ENCODE measurements at places on chromosomes 7 and 10.

DNA sequence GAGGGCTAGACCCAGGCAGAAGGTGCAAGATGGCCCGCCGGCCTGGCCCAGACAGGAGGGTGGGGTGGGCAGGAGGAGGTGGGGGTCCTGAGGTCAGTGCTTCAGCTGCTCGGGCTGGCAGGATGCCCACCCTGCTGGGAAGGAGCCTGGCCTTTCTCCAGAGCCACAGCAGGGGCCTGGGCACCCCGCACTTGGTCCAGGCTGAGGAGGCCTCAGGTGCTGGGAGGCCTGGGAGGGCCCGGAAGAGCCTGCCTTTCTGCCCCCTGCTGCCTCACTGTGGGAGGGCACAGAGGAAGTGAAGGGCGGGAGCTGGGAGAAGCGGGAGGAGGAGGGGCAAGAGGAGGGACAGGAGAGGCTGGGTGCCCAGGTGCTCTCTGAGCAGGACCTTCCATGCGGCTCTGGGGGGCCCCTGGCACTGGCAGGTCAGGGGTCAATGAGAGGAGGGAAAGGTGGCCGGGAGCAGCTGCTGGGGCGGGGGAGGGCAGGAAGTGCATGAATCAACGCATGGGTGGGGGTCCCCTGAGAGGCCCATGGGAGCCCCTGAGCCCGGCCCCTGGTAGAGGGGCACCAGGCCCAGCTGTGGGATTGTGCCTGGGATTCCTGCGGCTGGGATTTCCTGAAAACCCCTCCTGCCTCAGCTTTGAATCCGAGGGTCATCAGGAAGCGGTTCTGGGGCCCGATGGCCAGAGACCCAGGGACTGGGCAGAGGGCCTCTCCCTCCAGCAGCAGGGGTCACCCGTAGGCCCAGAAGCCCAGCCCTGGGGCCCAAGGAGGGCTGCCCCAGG, 49.9 kb downstream of the PWWP2B start:
- DNase-seq: no peak

- DNase-seq: no peak
These were observed 21.8 kb upstream of the MYL7 start for GRCh38 chr7:44162785-44163395.

- DNase-seq: no peak
These were observed 625 bp downstream of the RP9 start for GRCh38 chr7:33108554-33109004.

GRCh38 chr10:60429084-60429849, 39.6 kb upstream of the ANK3 start:
- peak; percentile 49 for DNase-seq

- no peak for DNase-seq
These were observed 149.8 kb downstream of the DOCK4 start for GRCh38 chr7:112056409-112056808.

- no peak for DNase-seq
These were observed 31.5 kb downstream of the KCNH2 start for GRCh38 chr7:150946421-150947240.

GRCh38 chr10:112816891-112817290, 133.2 kb upstream of the TCF7L2 start:
- no peak for DNase-seq

- DNase-seq: no peak
These were observed 221.5 kb upstream of the CELF2 start for GRCh38 chr10:10796061-10796773.

DNA sequence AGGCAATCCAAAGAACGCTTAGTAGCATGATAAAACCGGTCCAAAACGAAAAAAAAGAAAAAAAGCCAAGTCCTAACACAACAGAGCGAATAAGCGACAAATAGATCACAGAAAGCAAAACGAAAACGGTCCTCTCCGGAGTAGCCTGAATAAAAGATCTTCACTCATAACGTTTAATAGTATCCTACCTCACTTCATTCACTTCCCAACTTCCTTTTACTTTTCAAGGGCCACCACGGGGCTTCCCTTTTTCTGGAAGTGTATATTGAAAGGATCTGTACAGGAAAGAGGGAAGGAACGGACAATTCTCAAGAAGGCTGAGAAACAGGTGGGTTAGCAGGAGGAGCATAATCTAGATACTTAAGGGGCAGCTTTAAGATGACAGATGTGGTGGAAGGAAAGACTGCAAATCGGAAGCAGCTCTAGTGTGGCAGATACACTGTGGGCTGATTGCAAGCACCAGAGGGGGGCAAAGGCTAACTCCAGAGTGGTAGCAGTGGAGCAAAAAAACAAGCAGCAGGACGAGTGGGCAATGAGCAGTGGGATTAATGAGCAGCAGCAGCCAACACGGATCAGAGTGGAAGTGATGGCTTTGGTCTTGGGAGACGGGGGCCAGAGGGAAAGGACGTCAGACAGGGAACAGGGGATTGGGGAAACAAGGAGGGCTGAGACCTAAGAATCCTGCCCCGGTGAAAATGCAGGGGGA, 866 bp downstream of the CNOT4 start:
- no peak for DNase-seq

GRCh38 chr7:17937506-17938120, 2.7 kb downstream of the SNX13 start:
- DNase-seq: no peak

- DNase-seq: no peak
These were observed 13.8 kb upstream of the C10orf90 start for GRCh38 chr10:126684171-126684745.

DNA sequence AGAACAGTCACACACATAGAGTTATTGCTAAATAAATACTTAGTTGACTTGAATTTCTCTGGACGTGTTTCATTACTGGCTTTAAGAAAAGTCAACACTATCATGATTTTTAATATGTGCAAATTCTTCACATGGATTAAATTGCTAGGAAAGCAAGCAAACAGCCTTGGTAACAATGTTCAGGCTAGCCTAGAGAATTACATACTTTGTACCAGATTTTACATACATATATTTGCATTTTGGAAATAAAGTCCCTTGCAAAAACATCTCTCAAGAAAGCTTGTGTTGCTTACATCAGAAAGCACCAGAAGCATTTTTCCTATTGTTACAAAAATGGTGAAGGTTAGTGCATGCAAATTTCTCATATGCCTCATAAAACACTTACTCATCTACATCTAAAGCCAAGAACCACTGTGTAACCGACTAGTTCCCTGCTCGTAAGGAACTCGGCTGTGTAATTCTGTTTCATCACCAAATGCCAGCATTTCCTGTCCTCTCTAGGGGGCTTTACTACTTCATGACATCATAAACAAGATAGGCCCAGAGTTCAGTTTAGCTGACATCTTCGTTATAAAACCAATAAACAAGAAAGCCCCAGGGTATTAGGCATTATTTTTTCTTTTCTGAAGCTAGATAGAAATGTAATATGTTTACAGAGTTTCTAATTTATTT, 87.8 kb downstream of the CFAP58 start:
- DNase-seq: no peak

DNA sequence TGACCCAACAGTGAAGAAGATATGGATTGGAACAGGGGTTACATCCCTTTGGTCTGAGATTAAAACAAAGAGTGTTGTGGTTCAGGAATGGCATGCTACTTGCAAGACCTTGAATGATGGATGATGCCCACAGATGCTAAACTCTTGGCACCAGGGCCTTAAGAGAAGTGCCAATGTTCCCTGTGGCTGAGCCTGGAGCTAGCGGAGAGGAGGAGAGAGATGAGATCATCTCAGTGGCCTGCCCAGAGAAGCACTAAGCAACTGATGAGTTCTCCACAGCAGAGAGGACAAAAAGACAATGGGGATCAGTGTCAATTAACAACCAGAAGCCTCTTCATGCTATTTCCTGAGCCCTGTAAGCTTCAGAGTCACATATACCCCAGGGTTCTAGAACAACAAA, 97.8 kb downstream of the ELAPOR2 start:
- DNase-seq: no peak

GRCh38 chr7:159201722-159202330, 57.2 kb upstream of the VIPR2 start:
- DNase-seq: no peak

- no peak for DNase-seq
These were observed 81.5 kb upstream of the NEBL start for GRCh38 chr10:20978617-20979016.

DNA sequence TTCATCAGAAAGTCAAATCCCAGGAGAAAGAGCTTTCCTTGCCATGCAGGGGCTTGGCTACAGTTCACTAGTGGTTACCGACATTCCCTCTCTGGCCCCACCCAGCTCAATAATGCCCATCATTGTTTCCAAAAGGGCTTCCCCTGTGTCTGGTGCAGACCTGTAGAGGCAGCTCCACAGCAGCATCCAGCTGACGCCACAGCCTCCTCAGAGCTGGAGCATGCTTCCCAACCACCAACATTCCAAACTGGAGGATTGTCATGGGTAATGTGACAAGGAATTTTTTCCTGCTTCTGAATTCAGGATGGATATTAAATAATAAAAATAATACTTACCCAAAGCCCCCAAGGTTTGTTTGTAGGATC, 77.4 kb downstream of the ZNF365 start:
- DNase-seq: no peak

DNA sequence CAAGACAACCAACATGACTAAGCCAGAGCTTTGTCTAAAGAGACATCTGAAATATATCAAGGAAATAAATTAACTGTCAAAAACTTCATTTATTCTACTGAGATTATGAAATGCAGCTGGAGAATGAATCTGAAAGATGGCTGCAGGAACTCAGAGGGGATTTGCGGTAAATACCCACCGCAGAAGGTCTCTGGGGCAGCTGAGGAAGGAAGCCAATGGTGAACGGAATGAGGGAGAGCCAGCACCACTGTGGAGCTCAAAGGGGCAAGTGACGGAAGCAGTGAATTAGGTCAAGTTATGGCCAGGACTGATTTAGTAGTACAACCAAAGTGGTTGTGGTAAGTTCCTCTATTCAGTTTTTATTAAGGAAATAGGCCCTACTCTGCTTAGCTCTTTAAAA, 215.3 kb upstream of the GLI3 start:
- no peak for DNase-seq

GRCh38 chr7:87564296-87564963, 36.3 kb downstream of the ABCB1 start:
- DNase-seq: no peak

DNA sequence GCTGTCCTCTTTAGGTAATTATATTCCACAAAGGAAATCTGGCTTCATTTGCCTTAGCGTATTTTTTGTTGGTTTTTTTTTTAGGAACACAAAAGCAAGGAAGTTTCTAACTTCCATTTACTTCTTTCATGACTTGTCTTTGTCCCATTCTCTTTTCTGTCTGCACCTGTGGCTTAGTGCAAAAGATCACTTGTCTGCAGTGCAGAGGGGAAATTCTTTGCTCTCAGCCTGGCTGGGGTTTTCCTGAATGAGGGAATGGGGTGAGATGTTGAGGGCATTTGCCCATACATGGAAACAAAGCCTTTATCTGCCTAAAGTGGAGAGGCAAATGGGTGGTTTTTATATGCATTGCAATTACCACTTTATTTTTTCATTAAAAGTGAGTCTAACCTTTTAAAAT, 361.1 kb upstream of the IGFBP3 start:
- peak; percentile 36 for DNase-seq

- no peak for DNase-seq
These were observed 199.3 kb downstream of the PRKG1 start for GRCh38 chr10:51273574-51273973.

DNA sequence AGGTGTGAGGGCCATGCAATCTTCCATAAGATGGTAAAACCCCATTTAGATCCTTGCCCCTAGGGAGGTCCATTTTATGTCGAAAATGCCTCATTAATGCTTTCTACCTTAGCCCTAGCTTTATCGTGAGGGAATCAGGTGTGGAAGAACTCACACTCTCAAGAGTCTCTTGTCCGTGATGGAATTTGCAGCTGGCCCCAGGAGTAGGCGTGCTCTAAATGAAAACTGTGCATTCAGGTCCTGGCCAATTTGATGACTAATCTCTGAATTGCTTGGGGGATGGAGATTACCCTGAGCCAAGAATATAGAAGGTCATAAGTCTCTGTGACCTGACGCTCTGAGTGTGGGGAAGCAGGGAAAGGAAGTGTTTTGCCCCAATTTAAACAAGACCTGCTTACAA, 6.6 kb downstream of the C10orf90 start:
- DNase-seq: no peak

GRCh38 chr7:119596651-119597050, 676.3 kb upstream of the KCND2 start:
- DNase-seq: no peak

GRCh38 chr10:20354166-20354565, 537.9 kb downstream of the PLXDC2 start:
- no peak for DNase-seq
